ENCODE measurements at places on chromosomes 1 and 21.

DNA sequence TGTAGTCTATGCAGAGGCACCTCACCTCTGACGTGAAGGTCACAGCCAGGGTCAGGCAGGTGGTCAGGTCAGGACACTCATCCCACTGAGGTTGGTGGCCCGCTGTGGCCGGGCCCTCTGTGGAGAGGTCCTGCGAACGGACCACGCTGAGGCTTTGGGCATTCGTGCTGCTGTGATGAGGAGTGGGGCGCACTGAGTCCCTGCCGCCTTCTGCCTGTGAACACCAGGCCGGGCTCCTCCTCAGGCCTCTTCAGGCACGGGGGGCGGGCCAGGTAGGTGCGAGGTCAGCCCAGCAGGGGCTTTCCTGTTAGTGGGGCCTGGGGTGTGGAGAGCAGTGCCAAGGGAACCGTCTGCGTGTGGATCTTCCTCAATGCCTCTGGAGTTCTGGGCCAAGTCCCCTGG, 39.0 kb downstream of the COQ8A start:
- no peak for DNase-seq

GRCh38 chr1:223242971-223243370, 99.9 kb upstream of the TLR5 start:
- no peak for DNase-seq

GRCh38 chr1:24932284-24932683, 2.2 kb upstream of the RUNX3 start:
- peak; percentile 70 for DNase-seq

DNA sequence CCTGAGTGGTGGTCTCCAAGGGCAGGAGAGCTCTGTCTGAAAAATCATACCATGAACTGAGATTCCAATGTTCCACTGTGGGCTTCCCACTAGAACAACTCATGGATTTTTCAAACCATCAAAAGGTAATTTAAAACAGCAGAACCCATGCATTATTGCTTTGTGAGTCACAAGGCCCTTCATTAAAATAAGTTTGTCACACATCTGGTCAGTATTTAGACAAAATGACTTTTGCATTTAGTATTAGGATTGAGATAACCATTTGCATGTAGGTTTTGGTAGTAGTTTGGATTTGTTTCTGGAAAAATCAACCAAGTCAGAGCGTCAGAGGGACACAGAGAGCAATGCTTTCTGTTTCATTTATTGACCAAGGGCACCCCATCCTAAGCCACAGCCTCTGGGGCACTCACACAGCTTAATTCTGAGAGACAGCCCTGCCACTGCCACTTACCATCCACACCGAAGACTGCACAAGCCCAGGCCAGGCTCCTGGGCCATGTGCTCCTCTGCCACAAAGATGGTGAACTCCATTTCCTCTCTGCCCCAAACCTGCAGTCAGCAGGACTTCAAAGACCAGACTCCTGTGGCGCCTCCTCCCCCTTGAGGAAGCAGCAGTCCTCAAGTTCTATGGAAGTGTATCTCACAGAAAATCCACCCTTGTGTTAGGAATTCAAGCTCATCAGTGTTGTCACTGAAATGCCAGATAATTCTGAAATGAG, 132.6 kb upstream of the DUSP10 start:
- DNase-seq = no peak

- DNase-seq = no peak
Measured at GRCh38 chr1:37042506-37042905, 8.2 kb upstream of the GRIK3 start.

- DNase-seq = no peak
Measured at GRCh38 chr1:174049514-174049913, 27.4 kb upstream of the RC3H1 start.

DNA sequence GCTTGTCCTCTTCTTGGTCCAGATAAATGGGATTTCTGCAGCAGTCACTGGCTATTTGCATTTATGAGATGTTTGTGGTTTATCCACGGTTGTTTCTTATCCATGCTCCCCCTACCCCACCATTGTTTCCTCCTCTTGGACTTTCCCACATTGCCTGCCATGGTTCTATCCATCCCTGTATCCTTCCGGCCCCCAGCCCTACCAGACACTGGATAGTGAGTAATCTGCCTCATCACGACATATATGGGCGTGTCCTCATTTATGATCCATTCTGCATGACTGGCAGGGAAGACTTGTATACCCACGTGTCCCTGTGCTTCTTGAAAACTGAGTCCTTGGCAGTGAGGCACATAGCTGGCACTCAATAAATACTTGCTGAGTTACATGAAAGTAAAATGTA, 40.1 kb downstream of the CACNA1S start:
- DNase-seq = no peak
